ENCODE measurements at places on chromosomes 11 and 22.

GRCh38 chr11:12413141-12414052 lies 36.0 kb downstream of the PARVA start:
- no peak for DNase-seq

GRCh38 chr22:20002128-20002527 lies 14.5 kb downstream of the ARVCF start:
- no peak for DNase-seq

- no peak for DNase-seq
These were observed 41.3 kb downstream of the TRIM29 start for GRCh38 chr11:120096369-120097191.

DNA sequence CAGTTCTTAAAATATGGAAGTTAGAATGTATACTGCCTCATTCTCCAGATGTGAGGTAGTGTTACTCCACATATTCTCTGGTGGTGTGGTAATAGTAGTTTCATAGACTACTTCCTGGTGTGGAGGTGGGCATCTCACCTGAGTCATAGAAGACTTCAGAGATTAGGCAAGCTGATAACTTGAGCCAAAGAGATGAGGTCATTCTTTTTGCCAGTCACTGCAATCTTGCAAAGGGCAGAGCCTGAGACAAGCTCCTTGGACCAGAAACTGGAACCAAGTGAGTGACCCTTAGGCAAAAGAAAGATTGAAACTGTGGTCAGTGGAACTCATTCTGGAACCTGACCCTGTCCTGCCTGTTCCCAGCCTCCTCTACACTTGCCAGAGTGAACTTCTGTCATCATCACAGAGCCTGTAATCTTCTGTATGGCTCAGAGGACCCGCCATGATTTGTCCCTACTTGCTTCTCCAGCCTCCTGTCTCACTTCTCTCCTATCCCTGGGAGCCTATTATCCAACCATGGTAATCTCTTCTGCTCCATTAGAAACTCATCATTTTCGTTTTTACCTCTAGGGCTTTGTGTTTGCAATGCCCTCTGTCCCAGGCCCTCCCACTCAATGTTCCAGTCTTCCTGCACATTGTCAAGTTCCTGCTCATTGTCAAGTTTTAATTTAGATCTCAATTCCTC lies 10.6 kb upstream of the CCDC83 start:
- no peak for DNase-seq

GRCh38 chr22:39808081-39808480 lies 85.5 kb downstream of the ENTHD1 start:
- DNase-seq: no peak

DNA sequence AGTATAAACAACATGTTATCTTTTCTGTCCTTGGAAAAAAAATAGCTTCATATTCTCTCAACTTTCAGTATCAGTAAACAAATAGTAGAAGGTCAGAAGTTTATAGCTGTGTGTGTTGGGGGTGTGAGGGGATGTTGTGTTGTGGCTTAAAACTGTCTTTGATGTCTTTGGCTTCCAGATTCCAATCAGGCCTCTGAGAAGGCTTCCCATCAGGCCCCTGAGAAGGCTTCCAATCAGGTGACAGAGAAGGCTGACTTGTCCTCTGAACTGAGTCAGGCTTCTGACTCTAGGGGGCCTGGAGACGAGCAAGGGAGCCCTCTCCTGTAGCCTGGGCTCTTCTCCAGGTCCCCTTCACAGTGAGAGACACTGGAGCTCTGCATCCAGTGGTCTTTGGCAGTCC lies 9.3 kb downstream of the MTFP1 start:
- DNase-seq: no peak

GRCh38 chr11:86129740-86130540 lies 61.1 kb upstream of the PICALM start:
- no peak for DNase-seq

- no peak for DNase-seq
These were observed 59.9 kb downstream of the SYT13 start for GRCh38 chr11:45225961-45226871.

DNA sequence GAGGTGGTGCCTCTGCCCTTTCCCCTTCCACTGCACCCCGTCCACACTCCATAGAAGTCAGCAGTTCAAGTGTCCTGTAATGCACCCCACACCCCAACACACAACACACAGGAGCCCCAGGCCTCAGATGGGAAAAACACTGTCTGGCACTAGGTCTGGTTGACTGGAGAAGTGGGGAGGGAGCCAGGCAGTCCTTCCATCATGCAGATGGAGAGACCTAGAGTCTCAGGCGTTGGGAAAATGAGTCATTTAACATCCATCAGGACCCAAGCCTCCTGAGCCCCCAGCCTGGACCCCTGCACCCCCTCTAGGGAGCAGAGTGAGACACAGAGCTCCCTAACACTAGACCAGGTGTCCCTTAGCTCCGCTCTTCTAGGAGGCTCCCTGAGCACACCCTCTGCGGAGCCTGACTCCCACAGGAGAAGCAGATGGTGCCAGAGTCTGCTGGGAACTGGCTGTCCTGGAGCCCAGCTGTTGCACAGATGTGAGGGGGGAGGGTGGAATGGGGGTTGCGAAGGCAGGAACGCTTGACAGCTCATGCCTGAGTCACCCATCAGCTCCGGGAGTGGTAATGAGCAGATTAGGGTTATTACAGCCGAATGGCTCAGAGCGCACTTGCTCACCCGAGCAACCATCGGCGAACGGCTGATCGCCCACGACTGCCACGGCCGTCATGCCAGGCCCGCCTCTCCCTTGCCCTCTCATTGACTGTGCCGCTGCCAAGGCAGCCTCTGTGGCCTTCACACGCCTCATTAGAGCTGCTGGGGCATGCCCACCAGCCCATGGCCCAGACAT lies 22.1 kb upstream of the SYT7 start:
- no peak for DNase-seq

DNA sequence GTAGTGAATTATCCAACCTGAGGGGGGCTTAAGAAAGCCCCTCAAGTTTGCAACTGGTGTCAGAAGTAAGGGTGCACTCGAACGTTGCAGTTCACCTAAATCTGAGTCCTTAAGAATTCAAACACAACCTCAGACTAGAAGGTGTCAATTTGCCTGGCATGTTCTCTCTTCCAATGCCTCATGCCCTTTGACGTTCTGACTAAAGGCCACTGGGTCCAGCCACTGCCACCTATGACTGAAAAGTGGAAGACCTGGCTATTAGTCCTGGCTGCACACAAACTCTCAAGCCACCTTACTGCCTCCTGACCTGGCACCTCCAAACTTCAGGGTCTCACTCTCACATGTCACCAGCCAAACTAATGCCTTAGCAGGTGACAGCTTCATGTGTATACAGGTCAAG lies 8.0 kb downstream of the APOL4 start:
- DNase-seq: no peak

DNA sequence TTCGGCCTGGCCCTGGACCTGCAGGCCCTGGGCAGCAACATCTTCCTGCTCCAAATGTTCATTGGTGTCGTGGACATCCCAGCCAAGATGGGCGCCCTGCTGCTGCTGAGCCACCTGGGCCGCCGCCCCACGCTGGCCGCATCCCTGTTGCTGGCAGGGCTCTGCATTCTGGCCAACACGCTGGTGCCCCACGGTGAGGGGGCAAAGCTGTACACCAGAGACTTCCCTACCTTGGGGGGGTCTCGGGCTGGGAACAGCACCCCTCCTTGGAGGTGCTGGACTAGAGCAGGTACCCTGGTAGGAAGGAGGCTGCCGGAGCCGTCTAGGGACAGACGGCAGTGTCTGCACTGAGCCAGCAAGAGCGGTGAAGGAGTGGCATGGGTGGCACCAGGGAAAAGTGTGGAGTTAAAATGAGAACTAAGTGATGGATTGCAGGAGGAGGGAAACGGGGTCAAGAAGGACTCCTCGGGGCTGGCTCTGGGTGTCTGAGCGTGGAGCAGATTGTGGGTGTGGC lies 8.7 kb downstream of the SLC22A12 start:
- DNase-seq: no peak

- DNase-seq: peak; percentile 17
These were observed 775.6 kb downstream of the BRD1 start for GRCh38 chr22:49052023-49052538.

DNA sequence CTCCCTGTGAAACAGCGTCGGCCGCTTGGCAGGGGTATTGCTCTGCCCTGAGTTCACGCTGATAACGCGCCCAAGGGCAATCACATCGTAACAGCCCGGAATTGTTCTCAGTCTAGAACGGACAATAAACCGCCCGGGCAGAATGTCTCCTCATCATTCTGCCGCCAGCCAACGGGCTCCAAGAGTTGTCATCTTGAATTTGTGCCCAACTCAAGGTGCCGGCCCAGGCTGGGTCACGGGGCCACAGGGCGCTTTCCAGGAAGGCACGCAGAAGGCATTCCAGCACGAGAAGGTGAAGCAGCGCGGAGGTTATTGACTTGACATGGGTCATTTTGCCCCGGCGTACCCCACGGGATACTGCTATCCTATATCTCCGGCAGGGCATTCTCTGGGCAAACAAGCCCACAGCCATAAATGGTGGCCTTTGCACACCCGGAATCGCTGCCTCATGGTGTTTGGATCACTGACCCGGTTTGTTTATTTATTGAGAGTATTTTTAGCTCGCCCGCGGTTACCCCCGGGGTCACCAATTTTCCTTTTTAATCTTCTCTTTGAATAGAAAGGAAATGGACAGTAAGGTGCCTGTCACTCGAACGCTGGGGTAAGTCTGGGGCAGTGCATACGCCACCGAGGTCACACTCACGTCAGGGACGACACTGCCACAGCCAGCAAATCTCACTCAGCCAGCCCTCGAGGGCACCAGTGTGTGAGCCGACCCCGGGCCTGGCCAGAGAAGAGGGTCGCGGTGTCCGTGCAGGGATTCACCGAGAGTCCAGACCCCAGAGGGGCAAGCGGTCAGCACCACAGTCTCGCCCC lies 72.4 kb upstream of the FGF3 start:
- DNase-seq: no peak

- DNase-seq: no peak
These were observed 8.3 kb downstream of the FDX1 start for GRCh38 chr11:110438017-110438416.

DNA sequence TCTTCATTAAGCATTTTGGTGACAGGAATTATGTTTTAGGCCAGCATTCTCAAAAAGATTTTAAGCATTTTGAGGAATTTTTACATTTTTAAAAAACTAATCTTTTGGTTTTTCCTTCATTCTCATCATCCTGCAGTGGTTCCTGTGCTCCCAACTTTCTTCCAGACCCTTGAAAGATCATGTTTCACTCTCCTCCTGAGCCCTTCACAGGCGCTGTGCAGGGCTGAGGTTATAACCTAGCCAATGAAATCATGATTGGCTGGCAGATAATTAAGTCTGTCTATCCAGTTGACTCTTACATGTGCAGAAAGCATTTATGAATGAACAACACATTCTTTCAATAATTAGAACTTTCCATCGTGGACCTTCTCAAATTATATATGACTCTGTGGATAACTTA lies 226.3 kb downstream of the DDX10 start:
- DNase-seq: no peak

Measured in stimulated activated CD8-positive, alpha-beta memory T cell treated with anti-CD3 and anti-CD28 coated beads, Interleukin-7, amount 100 ng/mL, for 1 hour (primary cell).